ENCODE measurements at places on chromosomes 1 and 21. TPM values are rescaled to one million over a fixed set of nuclear protein-coding genes. Genes with fewer than 3 reads are reported as not detected.

DNA sequence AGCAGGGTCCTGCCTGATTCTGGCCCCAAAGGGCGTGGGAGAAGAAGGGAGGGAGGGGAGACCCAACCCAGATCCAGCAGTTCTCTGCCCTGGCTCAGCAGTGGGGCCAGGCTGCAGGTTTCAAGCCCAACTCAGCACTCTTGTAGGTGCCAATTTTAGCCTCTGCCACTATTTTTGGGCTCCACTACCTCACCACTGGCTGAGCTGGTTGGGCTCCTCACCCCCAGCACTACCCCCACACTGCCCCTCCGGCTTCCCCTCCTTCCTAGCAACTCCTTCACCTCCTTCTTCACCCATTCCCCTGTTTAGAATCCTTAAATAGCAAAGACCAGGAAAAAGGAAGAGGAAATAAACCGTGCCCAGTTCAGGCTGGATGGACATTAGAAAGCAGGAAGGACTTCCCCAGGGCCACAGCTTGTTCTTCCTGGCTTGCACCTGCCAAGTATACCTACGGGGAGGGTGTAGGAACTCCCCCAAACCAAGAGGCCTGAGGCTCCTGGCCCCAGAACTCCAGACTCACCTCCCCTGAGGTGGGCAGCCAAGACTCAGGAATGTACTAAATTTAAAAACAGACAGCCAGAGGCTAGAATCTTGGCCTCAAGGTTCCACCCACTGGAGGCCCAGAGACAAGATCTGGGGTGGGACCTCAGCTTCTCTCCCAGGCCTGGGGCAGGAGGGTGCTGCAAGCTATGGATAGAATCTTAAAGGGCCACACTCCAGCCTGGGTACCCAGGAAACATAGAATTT is 1.4 kb upstream of the ARHGEF2 start:
- no peak for DNase-seq

DNA sequence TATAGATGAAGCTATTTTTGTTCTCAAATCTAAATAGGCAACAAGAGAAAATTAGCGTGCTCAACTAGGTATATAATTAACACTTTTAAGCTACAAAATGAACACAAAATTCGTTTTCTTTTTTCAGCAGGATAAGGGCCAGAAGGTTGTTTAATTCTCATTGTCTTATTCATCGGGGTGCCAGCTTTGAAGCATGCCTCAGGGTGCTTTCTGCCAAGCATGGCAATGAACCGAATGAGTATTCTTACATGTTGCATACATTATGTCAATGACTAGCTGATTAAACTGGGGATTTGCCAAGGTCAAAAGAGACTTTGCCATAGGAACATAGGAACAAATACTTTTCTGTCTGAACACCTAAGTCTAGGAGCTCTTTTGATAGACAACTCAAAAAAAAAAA is 102.0 kb upstream of the MAP1LC3C start:
- no peak for DNase-seq

- no peak for DNase-seq
Measured at GRCh38 chr1:42403880-42404400, 23.3 kb downstream of the RIMKLA start.

DNA sequence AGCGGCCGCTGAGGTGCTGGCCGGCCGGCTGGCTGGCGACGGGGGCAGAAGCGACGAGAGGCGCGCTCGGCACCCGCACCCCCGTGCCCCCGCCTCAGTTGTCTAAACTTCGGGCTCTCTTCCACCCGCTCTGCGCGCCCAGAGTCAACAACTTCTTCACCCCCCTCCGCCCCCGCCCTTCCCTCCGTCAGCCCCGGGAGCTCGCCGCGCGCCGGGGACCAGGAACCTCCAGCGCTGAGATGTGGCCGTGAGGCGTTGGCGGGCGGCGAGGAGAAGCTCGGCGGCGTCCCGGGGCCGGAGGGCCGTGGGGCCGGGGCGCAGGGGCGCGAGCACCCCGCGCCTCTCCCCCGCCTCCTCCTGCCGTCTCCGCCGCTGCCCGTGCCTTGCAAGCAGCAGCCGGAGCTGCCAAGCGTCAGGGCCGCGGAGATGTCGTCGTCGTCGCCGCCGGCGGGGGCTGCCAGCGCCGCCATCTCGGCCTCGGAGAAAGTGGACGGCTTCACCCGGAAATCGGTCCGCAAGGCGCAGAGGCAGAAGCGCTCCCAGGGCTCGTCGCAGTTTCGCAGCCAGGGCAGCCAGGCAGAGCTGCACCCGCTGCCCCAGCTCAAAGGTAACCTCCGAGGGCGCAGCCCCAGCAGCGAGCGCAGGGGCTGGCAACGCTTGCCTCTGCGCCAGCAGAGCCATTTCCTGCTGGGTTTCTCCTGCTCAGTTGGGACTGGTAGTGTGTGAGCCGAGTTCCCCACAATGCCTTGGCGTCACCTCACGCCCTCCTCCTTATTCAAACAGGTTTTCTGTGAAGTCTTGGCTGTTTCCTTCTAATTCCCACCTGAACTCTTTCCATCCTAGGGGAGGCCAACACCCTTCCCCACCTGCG is 710 bp downstream of the PPP2R5A start:
- DNase-seq, result peak; percentile 43

- DNase-seq, result no peak
Measured at GRCh38 chr21:46149205-46149901, 6.0 kb downstream of the FTCD start.

GRCh38 chr1:35568975-35569395 is 4.1 kb upstream of the TFAP2E start:
- peak; percentile 60 for DNase-seq

DNA sequence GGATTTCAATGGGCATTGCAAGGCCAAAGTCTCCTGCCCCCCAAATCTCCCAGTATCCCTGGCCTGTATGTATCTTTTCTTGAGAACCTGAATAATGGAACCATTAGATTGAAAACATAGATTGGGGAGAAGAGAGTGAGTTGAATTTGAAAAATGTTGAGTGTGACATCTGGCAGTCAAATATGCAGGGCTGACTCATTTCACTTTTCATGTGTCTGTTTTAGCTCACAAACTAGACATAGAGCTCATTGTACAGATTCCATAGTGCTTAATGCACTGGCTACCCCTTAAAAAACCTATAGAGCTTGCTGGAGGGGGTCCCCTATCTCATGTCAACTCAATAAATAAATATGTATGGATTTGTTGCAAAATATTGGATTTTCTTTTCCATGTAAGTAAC is 30.8 kb downstream of the DDR2 start:
- no peak for DNase-seq

DNA sequence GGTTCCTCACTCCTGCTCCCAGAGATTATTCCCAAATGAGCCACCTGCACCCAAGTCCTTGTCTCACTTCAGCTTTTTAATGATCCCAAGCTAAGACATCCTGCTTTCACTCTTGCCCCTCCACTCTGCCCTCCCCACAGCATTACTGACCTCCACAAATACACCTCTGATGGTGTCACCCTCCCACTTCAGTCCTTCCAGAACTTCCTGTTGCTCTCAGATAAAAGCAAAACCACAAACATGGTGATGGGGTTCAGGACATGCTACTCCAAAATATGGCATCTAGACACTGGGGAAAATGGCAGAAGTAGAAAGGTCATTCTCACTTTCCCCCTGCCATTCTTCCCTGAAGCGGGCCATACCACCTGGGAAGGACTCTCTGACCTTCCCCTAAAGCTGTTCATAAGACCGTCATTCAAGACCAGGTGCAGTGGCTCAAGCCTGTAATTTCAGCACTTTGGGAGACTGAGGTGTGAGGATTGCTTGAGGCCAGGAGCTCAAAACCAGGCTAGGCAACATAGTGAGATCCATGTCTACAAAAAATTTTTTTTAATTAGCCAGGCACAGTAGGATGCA is 65.8 kb upstream of the KLHDC7A start:
- DNase-seq, result no peak

DNA sequence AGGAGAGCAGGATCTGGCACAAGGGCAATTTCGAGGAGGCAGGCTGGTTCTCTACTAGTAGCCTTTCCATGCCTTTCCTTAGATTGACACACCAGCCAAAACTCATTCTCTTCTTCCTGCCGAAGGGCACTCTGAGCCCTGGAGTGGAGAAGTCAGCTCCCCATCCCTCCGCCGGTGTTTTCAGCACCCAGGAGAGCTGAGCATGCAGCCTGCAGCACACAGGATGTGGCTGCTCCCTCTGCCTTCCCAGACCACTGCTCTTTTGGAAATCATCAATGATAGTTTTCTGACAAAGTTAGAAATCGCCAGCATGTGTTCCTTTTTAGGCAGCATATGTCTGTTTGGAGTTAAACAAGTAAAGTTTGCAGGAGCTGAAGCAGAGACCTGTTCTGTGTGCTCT is 11.7 kb downstream of the RNU5D-1 start:
- DNase-seq, result no peak

- no peak for DNase-seq
Measured at GRCh38 chr1:55645270-55645669, 430.1 kb upstream of the USP24 start.

GRCh38 chr1:167083066-167083665 is 7.0 kb downstream of the GPA33 start:
- no peak for DNase-seq

DNA sequence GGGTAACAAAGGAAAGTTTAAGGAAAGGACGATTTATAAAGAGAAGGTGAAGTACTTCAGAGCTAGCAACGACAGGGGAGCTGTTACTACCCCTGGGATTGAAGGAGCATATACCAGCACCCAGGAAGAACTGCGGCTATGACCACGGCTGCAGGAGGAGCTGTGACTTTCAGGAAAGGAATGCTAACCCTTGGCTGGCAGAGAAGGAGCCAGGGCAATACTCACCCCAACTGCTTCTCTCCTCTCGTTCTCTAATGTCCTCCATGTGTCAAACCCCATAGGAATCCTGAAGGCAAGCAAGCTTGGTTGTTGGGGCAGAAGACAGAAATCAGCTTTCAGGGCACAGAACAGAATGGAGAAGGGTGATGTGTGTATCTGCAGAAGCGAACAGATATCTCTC is 120.5 kb downstream of the TMEM53 start:
- DNase-seq, result no peak

GRCh38 chr1:176517484-176517883 is 54.5 kb downstream of the PAPPA2 start:
- no peak for DNase-seq

GRCh38 chr1:172977296-172978017 is 73.3 kb downstream of the TNFSF18 start:
- DNase-seq, result no peak

DNA sequence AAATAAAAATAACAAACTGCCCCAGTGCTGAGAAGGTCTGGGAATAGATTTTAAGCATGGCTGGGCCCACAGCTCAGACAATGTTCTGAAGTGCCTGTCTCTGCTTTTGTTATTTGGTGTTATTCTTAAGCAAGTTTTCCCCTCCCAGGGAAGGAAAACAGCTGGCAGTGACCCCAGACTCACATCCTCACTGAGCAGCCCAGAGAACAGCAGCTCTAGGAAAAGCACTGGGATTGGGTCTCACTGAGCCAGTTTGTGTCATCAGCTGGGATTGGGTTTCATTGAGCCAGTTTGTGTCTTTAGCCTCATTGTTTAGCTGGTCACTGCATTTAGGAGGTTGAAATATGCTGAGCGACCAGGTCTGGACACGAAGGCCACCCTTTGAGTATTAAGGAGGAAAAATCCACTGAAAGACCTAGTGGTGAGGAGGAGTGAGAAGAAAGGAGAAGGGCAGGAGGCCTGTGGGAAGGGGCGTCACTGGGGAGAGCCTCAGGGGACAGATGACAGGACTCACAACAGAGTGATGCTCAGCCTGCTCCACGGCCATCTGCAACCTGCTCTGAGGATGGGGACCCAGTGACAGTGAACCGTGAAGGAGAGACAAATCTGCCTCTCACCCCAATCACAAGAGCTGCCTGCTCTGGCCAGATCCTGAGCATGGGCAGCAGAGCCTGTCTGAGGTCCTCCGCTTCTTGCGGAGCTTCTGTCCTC is 103.8 kb downstream of the TOMM20 start:
- DNase-seq, result no peak

DNA sequence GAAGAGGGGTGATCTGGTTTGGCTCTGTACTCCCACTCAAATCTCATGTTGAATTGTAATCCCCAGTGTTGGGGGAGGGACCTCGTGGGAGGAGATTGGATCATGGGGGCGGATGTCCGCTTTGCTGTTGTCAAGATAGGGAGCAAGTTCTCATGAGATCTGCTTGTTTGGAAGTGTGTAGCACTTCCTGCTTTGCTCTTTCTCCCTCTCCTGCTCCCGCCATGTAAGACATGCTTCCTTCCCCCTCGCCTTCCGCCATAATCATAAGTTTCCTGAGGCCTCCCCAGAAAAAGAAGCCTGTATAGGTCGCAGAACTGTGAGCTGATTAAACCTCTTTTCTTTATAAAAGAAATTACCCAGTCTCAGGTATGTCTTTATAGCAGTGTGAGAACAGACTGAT is 27.9 kb downstream of the MYOM3 start:
- DNase-seq, result no peak

DNA sequence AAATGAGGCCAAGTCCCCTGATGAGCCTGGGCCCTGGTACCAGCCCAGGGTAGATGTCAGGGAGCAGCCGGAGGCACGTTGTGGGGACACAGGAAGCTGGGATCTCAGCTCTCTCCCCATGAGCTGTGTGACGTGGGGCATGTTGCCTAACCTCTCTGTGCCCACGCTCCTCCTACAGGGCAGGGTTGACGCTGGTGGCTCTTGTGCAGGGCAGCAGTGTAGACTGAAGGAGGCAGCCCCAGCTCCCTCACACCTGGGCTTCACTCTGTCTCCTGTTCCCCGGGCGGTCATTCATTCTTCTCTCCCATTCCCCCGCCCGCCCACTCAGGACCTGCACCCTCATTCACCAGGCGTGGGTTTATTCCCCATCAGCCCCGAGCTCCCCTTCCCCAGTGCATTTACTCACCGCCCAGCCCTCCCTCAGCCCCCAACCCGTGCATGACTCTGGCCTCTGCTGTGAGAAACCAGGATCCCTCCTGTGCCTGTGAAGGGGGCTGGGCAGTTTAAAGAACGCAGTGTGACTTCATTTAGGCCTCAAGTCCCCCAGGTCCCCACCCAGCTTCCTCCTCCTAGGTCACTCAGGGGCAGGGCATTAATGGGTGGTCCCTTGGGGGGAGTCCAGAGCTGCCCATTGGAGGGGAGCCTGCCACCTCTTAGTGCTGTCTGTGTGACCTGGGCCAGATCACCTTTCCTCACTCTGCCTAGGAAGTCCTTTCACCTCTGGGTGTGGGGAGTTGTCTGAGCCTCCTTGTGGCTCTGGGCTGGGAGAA is 285.7 kb downstream of the PTPRU start:
- peak; percentile 5 for DNase-seq

- no peak for DNase-seq
Measured at GRCh38 chr1:94962409-94963265, 35.7 kb upstream of the CNN3 start.

GRCh38 chr1:4218619-4219018 is 318.5 kb upstream of the C1orf174 start:
- DNase-seq, result no peak

GRCh38 chr1:177444997-177445746 is 274.4 kb downstream of the BRINP2 start:
- DNase-seq, result no peak

GRCh38 chr1:62424411-62424810 is 12.4 kb upstream of the USP1 start:
- DNase-seq, result no peak

- DNase-seq, result no peak
Measured at GRCh38 chr1:200724064-200724463, 14.6 kb upstream of the CAMSAP2 start.

- no peak for DNase-seq
Measured at GRCh38 chr1:231381729-231382128, 40.4 kb downstream of the EGLN1 start.

- DNase-seq, result no peak
Measured at GRCh38 chr1:109089242-109090015, 1.1 kb upstream of the TMEM167B start.

Gene NPHS2
- not detected for total RNA-seq

Gene PPFIA4
- 0.87 TPM for total RNA-seq

Gene RBP7
- total RNA-seq, result 0.55 TPM

Gene ADGRL2
- 70.8 TPM for total RNA-seq

Gene CDCA8
- 20.6 TPM for total RNA-seq

Gene MYOC
- not detected for total RNA-seq

All from progenitor cell of endocrine pancreas (in vitro differentiated cells).